Keratinocyte (primary cell): ENCODE measurements at places on chromosomes 7 and 10.

DNA sequence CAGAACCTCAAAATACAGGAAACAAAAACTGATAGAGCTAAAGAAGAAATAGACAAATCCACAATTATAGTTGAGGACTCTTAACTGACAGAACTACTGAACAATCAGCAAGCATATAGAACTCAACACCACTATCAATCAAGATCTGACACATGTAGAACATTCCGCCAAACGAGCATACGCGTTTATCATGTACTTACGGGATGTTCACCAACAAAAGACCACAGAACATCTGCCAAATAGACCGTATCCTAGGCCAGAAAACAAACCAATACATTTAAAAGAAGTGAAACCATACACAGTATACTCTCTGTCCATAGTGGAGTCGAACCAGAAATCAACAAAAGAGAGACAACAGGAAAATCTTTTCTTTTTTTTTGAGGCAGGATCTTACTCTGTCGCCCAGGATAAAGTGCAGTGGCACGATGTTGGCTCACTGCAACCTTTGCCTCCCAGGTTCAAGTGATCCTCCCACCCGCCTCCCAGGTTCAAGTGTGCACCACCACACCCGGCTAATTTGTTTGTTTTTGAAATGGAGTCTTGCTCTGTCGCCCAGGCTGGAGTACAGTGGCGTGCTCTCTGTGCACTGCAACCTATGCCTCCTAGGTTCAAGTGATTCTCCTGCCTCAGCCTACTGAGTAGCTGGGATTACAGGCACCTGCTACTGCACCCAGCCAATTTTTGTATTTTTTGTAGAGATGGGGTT lies 5.1 kb downstream of the GNA12 start:
- H3K36me3 ChIP-seq = peaks cover 14% of the 10 kb centered on the region
- H3K4me3 ChIP-seq = no peak overlapping the region
- no peaks in the 10 kb centered on the region for H3K27me3 ChIP-seq
- H3K4me1 ChIP-seq = peaks cover 11% of the 10 kb centered on the region
- no peak for DNase-seq

DNA sequence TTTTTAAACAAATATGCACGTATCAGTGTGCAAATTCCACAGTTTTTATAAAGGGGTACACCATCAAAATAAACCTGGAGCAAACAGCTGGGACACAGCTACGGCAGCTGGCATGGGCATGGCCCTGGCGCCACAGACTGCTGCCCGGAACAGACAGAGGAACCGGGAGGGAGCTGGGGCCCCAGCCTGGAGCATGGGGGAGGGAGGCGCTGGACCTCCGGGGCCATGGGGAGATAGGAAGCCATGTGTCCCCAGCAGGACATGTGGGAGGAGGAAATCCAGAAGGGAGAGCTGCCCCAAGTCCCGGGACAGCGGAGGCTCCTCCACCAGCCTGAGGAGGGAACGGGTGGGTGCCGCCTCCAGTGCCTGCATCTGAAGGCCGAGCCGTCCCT lies 180.1 kb downstream of the MAD1L1 start:
- H3K27ac ChIP-seq = no peak overlapping the region
- no peaks in the 10 kb centered on the region for H3K27me3 ChIP-seq
- no peak overlapping the region for H3K4me3 ChIP-seq
- no peaks in the 10 kb centered on the region for H3K36me3 ChIP-seq

- H3K27ac ChIP-seq = no peak overlapping the region
- DNase-seq = no peak
- H3K27me3 ChIP-seq = peaks cover 7% of the 10 kb centered on the region
- peaks cover 33% of the 10 kb centered on the region for H3K4me1 ChIP-seq
- H3K4me3 ChIP-seq = no peak overlapping the region
- H3K36me3 ChIP-seq = no peaks in the 10 kb centered on the region
Observed at GRCh38 chr7:28858206-28858605, 99.9 kb downstream of the TRIL start.

DNA sequence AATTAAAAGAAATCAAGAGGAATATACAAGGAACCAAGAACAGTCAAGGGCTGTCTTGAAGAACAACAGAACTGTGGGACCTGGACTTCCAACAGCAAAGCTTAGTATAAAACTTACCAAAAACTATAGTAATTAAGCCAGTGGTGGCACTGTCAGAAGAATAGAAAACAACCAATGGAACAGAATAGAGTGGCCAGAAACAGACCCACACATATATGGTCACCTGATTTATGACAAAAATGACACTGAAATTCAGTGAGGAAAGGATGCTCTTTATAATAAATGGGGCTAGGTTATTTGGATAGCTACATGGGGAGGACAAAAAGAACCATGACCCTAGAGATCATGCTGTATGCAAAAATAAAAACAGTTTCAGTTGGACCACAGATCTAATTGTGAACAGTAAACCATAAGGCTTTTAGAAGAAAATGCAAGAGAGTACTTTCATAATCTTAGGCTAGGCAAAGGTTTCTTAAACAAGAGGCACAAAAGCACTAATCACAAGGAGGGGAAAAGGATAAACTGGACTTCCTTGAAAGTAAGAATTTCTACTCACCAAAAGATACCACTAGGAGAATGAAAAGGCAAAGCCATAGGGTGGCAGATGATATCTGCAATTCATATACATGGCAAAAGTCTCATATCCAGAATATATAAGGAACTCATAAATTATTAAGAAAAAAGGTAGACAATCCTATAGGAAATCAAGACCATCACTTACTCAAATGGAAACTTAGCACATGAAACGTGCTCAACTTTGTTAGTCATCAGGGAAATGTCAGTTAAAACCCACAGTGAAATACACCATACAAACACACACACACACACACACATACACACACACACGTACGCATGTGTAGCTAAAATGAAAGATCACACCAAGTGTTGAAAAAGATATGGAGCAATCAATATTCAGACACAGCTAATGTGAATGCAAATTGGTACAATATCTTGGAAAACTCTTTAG lies 20.8 kb downstream of the HYCC1 start:
- H3K27me3 ChIP-seq = no peaks in the 10 kb centered on the region
- peaks cover 12% of the 10 kb centered on the region for H3K4me1 ChIP-seq
- DNase-seq = no peak
- no peak overlapping the region for H3K4me3 ChIP-seq

GRCh38 chr7:37150856-37151255 lies 297.8 kb downstream of the ELMO1 start:
- H3K4me1 ChIP-seq = no peaks in the 10 kb centered on the region
- no peak overlapping the region for H3K27ac ChIP-seq
- H3K4me3 ChIP-seq = no peak overlapping the region
